HEK293T (cell line): ENCODE measurements at places on chromosomes 12 and 14.

- DNase-seq, result no peak
Observed at GRCh38 chr14:60958146-60958545, 22.7 kb downstream of the TRMT5 start.

DNA sequence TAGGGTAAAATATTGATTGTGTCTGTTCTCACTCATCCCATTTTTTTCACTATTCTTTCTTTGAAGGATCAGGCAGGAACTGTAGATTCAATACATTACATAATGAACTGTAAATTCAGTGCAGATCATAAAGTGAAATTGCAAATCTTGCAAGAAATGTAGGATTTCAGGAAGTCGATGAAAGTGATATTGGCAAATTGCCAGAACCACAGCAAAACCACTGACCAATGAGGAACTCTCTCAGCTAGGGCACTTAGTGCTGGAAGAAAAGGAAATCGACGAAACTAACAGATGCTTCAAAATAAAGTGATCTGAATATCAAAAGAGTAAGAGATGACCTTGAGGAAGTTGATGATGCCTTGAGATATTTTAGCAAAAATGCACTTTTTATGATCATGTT is 157.6 kb downstream of the AACS start:
- no peak for DNase-seq

- no peak for DNase-seq
Observed at GRCh38 chr12:108701779-108702441, 29.4 kb downstream of the CORO1C start.

DNA sequence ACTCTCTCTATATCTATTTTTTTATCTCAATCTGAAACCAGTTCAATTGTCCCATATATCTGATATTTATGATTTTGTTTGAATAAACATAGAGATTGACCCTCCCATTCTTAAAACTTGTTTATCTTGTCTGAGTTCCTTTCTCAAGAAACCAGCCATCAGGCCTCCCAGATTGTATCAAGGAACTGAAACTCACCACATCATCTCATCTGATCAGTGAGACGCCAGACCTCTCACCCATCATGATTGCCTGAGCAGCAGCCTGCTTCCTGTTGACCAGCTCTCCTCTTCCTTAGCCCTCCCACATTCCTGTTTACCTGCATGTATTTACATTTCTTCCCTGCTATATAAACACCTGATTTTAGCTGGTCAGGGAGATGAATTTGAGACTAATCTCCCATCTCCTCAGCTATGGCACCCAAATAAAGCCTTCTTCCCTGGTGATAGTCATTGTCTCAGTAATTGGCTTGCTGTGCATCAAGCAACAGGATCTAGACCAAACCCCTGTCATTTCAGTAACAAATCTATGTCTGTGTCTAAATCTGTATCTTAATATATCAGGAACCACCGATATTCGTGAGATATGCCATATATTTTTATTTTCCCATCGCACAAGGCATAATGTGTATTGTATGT is 323.6 kb downstream of the TMTC2 start:
- DNase-seq, result no peak

DNA sequence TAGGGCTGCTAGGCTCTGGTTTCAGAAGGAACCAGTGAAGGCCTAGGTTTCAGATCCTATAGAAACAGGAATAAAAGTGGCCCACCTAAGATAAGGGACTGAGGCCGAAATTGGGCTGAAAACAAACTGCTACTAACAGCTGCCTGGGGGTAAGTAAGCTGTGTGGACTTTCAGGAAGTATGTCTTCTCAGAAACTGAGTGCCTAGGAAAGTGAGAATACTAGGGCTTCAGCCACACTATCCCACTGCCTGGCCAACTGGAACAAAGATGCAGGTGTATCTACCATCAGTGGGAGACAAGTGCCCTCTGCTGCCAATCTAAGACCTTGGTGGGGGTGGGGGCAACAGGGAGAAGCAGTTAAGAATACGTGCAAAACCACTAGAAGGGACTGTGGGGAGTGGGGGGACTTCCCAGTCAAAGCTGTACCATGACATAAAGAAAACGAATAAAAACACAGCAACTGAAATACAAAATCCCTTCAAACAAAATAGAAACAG is 82.5 kb downstream of the MED13L start:
- no peak for DNase-seq

DNA sequence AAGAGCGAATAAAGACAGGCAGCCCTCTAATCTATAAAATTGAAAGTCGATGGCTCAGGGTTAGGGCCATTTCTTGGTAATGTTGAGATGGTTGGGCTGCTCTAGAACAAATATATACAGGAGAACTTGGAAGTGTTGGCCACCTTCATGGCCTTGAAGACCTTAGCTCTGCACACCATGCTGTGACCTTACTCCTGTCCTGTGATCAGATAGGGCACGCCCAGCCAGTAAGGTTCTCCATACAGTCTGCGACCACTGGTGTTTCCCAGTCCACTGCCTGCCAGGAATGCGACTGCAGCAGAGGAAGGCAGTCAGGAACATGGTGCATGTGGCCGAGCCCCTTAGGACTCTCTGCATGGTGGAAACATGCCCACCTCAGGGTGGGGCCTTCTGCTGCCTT is 73.2 kb upstream of the PSMA6 start:
- DNase-seq, result no peak
